RWPE2 (cell line): ENCODE measurements at places on chromosomes 5 and 9.

DNA sequence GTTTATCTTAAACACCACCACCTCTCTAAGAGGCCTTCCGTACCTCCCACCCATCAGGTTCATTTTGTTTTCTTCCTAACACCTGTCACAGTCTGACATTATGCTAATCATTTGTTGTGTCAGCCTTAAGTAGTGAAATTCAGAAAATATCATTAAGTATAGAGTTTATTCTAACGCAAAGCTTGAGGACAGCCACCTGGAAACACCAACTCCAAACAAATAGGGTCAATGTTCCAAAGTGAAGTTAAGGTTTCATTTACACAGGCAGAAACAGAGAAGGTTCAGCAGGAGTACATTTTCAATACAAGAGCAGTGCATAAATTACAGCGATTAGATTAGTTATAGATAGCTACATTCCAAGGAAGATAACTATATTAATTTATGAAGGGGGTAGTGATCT lies 1.3 kb upstream of the SMC5 start:
- DNase-seq, result no peak

GRCh38 chr9:131117121-131117761 lies 8.1 kb upstream of the NUP214 start:
- no peak for DNase-seq

DNA sequence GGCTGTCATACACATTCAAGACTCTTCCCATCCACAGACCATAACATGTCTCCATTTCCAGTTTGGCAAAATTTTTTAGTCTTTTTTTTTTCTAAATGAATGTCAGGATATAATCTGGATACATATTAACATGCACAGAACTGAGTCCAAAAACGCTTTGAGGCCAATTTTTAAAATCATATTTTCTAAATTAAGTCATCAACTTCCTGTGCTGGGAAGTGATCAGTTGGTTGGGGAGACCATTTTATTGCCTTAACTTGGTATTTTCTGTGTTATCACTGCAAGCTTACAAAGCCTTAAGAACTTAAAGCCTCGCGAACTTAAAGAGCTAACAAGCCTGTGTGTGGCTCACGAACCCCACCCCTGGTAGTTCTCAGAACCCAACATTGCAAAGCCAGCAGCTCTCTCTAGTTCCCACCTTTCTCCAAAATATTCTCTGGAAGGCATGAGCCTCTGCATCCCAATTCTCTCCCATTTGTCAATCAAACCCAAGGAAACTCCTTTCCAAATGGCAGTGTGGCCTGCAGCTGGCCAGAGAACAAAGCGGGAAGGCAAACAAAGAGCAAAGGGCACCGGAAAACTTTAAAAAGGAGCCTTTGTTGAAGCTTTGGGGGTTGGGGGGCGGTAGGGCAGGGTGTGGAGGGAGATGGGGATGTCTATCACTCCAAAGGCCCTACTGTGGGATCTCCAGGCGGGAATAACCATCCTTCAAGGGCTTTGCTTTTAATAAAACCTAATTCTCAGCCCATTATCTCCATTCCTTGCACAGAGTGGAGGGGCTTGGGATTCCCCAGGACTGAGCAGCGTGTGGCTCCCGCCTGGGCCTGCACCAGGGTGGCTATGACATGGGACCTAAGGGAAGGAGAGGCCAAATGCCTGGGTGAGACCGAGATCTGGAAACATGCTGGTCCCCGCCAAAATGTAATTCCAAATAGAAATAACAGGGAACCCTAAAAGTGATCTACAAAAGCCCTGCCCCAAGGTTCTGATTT lies 65.0 kb downstream of the ROR2 start:
- DNase-seq, result no peak

- peak; percentile 78 for DNase-seq
These were observed 56.2 kb downstream of the ACER2 start for GRCh38 chr9:19464764-19465585.

DNA sequence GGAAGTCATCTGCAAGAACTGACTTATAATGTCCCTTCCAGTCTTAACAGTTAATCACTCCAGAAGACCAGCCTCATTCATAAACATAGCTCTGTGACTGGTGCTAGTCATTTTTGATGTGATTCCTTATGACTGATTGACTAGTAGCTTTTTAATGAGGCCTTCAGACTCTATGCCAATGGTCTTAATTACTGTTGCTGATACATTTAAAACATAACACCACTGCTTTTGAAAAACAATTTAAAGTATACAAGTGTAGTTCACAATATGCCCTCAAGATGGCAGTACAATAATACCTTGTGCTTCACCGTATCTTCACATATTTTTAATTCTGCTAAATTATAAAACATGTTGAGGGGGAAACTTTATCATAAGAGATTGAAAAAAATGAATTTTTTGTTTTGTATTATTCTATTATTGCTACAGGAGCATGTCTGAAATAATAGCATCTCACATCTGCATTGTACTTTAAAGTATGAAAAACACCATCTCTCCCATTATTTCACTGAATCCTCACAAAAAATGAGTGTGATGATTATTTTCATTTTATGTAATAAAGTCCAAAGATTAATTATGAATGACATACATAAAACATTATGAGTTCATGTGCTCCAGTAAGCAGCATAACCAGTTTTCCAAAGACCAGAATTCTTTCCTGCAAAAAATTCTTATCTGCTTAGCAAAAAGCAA lies 55.2 kb upstream of the SHISAL2B start:
- DNase-seq, result no peak

DNA sequence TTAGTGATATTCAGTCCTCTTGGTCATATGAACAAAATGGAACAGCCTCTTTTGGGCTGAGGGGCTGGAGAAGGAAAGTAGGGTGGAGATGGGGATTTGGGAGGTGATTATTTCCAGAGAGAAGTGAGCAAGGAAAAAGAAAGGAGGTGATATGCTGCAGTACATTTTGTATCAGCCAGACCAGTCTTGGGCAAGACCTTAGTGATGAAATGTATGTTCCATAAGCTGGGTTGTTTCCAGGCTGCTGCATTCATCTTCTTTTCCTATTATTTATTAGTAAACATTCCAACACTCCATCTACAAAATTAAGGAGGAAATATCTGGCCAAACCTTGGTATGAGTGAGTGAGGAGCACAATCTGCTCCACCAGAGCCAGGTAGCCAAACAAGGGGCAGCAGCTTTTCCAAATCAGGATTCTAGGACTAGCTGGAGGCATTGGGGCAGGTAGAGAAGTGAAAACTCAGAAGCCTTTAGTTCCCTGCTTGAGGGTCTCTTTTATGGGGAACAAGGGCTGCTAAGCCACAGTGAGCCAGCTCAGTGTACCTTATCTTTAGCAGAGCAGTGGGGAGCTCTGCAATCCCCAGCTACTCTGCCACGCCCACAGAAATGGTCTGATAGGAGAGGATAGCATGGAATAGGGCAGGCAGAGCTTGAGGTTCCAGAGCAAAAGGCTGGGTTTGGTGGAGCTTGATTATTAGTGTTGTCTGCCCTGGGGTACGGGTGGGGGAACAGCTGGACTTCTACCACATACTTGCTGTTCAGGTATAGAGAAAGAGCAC lies 19.5 kb downstream of the RAD1 start:
- DNase-seq, result no peak

DNA sequence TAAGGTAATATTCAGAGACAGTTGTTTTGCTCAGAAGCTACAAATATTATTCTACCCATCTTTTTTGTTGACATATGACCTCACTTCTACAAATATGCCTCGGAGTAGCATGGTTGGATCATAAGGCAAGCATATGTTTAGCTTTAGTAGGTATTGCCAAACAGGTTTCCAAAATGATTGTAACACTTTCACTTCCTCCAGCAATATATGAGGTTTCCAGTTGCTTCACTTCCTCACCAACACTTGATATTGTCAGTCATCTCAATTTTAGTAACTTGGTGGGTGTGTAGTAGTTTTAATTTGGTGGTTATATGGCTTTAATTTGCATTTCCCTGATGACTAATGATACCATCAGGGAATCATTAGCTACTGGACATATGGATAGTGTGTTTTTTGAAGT lies 46.7 kb downstream of the TNFSF8 start:
- no peak for DNase-seq

DNA sequence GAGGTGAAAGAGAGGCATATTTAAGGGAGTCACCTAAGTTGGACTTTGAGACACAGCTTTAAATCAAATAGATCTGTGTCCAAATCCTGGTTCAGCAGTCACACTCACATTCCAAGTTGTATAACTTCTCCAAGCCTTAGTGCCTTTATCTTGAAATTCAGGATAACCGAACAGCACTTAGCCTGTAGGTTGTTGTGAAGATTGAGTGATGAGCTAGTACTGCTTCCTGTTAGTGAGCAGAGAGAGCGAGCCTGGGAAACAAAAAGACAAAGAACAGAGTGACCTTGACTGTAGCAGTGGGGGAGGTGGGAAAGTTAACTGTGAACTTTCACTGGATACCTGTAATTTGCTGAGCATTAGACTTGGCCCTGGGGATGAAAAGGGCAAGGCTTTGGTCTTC lies 22.4 kb downstream of the MAML1 start:
- DNase-seq, result no peak
